ENCODE measurements at places on chromosomes 11 and 22.

DNA sequence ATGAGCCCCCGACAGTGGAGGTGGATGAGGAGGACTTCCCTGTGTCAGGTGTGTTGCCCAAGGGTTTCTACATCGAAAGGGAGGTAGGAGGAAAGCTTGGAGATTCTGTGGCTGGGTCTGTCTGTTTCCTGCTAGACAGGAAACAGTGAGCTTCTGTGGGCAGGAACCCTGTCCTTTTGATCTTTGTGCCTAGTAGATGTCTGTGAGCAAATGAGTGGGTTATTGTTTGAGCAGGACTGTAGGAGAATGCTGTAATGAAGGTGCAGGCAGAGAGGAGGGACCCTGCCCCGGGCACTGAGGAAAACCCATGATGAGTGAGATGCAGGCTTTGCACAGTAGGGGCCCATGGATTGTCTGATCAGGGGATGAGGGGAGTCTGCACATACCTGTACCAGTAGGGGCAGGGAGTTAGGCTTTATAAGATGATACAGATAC, 14.0 kb downstream of the USP35 start:
- no peak for DNase-seq

GRCh38 chr22:31828739-31829138, 74.9 kb downstream of the DEPDC5 start:
- no peak for DNase-seq

DNA sequence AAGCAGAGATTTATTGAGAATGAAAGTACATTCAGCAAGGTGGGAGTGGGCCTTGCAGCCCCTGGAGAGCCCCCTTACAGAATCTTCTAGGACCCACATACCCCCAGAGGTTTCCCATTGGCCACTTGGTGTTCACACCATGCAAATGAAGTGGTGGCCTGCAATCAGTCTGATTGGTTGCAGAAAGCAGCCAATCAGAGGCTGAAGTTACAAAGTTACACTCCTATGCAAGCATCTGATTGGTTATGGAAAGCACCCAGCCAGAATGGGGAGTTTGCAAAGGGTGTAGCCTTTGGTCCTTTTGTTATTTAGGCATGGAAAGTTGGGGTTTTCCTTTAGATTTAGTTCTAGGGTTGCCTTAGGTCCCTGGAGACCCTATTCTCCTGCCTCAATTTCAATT, 34.9 kb downstream of the UVRAG start:
- no peak for DNase-seq

DNA sequence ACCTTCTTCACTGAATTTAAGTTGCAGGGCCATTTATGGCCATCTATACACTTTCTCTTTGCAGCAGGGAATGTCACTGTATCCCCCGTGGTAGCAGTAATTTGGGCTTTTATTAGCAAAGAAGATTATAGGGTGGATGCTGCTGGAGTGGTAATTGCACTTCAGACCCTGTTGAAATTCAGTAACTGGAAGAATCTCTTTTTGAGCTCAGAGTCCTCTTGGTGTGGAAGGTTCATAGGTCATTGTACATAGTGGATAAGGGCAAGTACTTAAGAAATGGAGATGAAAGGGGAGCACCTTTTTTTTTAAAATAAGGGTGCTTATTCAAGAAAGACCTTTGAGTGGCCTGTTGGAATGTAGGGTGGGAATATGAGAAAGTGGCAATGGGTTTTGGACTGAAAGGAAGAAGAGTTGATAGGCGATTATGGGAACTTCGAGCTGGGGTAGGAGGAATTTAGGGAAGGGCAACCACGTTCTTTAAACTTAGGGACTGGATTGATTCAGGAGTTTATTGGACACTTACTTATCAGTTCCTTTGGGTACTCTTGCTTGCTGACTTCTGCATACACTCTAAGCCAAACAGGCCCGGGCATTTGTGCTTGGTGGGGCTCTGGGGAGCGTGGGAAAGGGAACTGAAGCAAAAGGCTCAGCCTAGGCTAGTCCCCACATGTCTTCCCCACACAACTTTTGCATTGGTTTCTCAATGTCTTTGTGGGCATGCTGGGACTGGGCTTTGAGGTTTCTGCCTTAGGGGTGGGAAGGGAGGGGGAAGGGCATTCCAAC, 26.5 kb downstream of the CTNND1 start:
- DNase-seq: no peak

DNA sequence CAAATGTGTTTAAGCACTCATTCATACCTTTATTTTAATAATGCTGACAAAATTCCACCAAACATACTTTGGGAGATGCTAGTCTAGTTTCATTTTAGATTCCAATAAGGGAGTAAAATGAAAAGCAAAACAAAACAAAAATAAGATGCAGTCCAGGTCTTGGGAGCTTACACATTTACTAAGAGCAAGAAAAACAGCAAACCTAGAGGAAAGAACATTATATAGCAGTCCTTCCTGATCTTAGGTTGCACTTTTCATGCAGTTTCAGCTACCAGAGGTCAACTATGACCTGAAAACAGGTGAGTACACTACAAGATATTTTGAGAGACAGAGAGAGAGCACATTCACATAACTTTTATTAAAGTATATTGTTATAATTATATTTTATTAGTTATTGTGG, 1100.9 kb downstream of the DLG2 start:
- DNase-seq: no peak

GRCh38 chr11:88695689-88696414, 358.3 kb upstream of the CTSC start:
- DNase-seq: no peak

DNA sequence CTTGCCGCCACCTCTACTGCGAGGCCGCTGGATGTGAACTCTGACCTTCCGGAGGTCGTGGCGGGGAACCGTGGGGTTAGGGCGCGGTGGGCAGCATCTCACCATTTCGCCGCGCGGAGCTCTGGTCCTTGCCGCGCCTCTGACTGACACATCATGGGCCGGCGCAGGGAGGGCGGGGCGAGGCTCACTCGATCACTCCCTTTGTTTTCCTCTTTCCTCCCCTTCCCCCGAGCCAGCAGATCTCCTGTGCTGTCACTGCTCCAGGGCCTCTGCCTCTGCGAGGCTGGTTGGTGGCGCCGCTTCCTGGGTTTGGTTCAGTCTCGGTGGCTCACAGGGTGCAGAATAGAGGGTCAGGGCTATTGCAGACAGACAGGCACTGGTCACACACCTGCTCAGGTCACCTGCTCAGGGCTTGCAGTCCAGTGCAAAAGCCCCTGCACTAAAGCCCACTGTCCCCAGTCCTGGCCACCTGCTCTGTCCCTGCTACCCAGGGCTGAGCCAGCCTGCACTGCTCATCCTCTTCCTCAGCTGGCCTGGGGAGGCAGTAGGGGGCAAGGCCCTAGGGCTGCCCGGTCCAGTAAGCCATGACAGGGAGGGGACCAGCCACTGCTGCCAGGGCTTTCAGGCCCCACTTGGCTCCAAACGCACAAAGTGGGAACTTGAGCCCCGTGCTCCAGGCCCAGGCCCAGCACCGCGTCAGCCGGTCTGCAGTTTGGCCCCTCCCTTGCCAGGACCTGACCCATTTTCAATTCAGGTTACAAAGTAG, 36.2 kb downstream of the PISD start:
- DNase-seq: peak; percentile 50

- DNase-seq: no peak
Observed at GRCh38 chr11:46672381-46672839, 28.0 kb downstream of the ARHGAP1 start.

DNA sequence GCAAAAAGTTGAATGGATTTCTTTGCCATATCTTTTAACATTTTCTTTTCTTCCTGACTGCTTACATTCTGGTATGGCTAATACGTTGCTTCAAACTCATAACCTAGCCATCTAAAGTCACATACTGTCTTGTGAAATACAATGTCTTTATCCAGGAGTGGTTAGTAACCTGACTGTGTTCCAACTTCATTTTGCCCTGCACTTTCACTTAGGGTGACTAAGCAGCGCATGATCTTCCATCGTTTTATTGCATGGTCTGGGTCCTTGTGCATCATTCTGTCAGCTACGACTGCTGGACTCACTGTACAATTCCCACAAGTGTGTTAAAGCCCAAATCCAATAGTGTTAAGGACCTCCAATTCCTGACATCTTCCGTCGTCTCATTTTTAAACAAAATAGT, 403.2 kb downstream of the NTM start:
- no peak for DNase-seq

GRCh38 chr22:48757985-48758561, 1069.6 kb downstream of the BRD1 start:
- no peak for DNase-seq

GRCh38 chr11:123166071-123166559, 28.9 kb downstream of the CLMP start:
- no peak for DNase-seq

Data from erythroblast (primary cell).